ENCODE measurements at places on chromosomes 2 and 18.

GRCh38 chr2:108893277-108893676, 95.7 kb downstream of the EDAR start:
- H3K36me3 ChIP-seq, result no peaks in the 10 kb centered on the region
- no peak overlapping the region for H3K27ac ChIP-seq
- no peaks in the 10 kb centered on the region for H3K4me1 ChIP-seq
- no peaks in the 10 kb centered on the region for H3K27me3 ChIP-seq
- no peak for DNase-seq

DNA sequence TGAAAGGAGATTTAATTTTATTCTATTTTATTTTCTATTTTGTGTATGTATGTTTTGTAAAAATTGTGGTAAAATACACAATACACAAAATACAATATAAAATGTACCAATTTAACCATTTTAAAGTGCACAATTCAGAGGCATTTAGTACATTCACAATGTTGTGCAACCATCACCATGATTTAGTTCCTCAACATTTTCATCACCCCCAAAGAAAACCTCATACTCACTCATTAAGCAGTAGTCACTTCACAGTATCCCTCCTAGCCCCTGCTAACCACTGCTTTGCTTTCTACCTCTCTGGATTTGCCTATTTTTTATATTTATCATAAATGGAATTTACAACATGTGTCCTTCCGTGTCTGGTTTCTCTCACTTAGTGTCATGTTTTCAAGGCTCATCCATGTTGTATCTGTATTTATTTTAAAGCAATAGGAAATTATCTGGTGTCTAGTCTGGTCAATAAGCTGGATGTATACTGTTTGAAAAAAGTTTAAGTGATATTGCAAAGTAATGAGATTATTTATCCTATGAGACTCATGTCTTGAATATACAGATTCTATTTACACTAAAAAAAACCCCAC, 77.9 kb upstream of the GLS start:
- peaks cover 47% of the 10 kb centered on the region for H3K4me1 ChIP-seq
- H3K27me3 ChIP-seq, result no peaks in the 10 kb centered on the region
- H3K36me3 ChIP-seq, result no peaks in the 10 kb centered on the region
- H3K4me3 ChIP-seq, result no peak overlapping the region
- H3K27ac ChIP-seq, result peak overlapping the region; percentile 7

- no peak for DNase-seq
- H3K4me1 ChIP-seq, result no peaks in the 10 kb centered on the region
Measured at GRCh38 chr2:239225871-239226561, 174.8 kb downstream of the HDAC4 start.

DNA sequence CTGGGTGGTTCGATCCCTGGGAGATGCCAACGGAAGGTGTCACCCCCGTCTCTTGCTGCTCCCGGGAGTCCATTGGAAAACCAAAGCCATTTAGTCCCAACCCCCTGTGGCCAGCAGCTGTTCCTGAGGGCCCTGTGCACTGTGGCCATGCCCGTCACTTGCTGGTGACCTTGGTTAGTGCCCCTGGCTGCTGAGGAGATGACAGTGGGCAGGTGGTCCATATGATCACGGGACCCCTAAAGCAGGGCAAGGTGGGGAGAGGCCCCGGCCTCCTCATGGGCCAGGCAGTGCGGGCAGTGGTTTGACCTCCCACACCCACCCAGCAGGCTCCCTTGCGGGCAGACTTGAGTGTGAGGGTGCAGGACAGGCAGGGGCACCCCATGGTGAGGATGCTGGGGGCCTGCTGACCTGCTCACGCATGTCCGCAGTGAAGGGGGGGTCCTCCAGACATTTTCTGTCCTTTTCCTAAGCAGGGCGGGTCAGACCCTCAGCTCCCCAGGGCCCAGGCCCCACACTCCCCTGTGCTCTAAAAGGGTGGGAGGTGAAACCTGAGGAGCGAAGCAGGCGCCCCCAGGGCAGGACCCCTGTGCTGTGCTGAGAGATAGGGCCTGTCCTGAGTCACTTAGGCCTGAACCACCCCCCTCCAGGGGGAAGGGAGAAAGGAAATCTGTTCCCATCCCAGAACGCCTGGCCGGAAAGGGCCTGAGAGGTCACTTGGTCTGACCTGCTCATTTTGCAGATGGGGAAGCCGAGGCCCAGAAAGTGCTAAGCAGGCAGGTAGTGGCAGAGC, 6.8 kb downstream of the ITM2C start:
- no peak overlapping the region for H3K4me3 ChIP-seq
- H3K36me3 ChIP-seq, result 0 out of 2 replicates have a peak, but pooled peaks cover 1% of the 10 kb centered on the region
- H3K27me3 ChIP-seq, result no peaks in the 10 kb centered on the region
- peaks cover 44% of the 10 kb centered on the region for H3K4me1 ChIP-seq

DNA sequence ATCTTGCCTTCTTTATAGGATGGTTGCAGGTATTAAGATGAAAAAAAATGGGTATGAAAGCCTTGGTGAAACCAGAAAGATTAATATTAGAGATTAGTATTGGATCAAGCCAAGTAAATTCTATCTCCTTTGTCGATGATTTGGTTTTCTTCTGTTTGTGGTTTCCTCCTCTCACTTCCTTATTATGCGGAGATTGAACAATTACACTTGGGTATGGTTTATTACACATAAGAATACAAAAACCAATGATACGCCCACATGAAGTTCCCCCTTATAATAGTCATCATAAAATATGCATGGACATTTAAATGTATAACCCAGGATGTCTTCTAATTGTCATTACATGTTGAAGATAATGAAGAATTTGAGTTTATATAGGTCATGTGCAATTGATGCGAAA, 4.9 kb downstream of the LTBP1 start:
- H3K36me3 ChIP-seq, result no peaks in the 10 kb centered on the region
- no peaks in the 10 kb centered on the region for H3K27me3 ChIP-seq
- H3K4me1 ChIP-seq, result no peaks in the 10 kb centered on the region
- no peak overlapping the region for H3K4me3 ChIP-seq

DNA sequence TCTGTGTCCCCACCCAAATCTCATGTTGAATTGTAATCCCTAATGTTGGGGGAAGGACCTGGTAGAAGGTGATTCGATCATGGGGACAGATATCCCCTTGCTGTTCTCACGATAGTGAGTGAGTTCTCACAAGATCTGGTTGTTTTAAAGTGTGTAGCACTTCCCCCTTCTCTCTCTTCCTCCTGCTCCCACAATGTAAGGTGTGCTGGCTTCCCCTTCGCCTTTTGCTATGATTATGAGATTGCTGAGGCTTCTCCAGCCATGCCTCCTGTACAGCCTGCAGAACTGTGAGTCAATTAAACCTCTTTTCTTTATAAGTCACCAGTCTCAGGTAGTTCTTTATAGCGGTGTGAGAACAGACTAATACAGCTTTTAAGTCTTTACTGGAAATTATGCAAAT, 193.3 kb upstream of the RBBP8 start:
- no peaks in the 10 kb centered on the region for H3K36me3 ChIP-seq
- H3K4me3 ChIP-seq, result no peak overlapping the region
- no peaks in the 10 kb centered on the region for H3K27me3 ChIP-seq

DNA sequence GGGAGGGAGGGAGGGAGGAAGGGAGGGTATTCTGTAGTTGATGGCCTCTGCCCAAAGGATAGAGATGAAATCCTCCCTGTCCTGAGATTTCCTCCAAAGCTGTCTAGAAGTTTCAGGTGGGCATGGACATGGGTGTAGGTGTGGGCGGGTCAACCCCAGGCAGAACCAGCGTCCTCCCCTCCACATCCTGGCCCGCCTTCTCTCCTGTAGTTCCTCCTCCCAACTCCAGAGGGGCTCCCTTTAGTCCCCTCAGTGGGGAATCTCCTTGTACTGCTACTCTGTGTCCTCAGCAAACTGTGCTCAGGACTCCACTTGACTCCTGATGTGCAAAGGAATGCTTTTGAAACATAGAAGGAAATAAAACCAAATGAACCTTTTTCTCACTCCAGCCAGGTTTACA, 88.1 kb downstream of the MRPS9 start:
- H3K4me3 ChIP-seq, result no peak overlapping the region
- H3K36me3 ChIP-seq, result no peaks in the 10 kb centered on the region
- no peak for DNase-seq
- no peak overlapping the region for H3K27ac ChIP-seq
- H3K27me3 ChIP-seq, result no peaks in the 10 kb centered on the region
- H3K4me1 ChIP-seq, result no peaks in the 10 kb centered on the region
